ENCODE measurements at places on chromosomes 1 and 21. TPM values are rescaled to one million over a fixed set of nuclear protein-coding genes. Genes with fewer than 3 reads are reported as not detected.

SARS1 gene
- 100 TPM for total RNA-seq

C1orf210 gene
- total RNA-seq = not detected

CFAP74 gene
- 0.08 TPM for total RNA-seq

RNF186 gene
- total RNA-seq = not detected

CADM3 gene
- 0.23 TPM for total RNA-seq

PLA2G4A gene
- total RNA-seq = 9.4 TPM

CFHR5 gene
- total RNA-seq = not detected

CAPN9 gene
- total RNA-seq = not detected

All from A549 treated with dexamethasone at 1 μM for 4 hours (cell line).